ENCODE measurements at places on chromosomes 5 and 9.

GRCh38 chr9:131027048-131027871 lies 18.3 kb downstream of the LAMC3 start:
- no peak for DNase-seq

DNA sequence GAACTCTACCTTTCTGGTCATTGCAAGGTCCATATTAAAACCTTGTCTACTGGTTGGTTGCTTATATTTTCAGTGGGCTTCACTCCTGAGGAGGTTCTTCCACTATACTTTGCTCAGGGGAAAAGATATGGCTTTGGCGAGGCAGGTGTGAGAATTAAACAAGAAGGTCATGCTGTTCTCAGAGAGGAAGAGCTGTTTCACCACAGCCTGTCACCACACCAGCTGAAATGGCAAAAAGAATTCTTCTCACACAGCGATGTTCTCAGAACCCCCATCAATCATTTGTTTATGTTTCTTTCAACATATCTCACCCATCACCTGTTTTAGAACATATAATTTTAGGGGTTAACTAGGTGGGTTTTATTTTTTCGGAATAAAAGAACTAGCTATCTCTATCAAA lies 38.6 kb downstream of the CAPSL start:
- DNase-seq, result no peak

DNA sequence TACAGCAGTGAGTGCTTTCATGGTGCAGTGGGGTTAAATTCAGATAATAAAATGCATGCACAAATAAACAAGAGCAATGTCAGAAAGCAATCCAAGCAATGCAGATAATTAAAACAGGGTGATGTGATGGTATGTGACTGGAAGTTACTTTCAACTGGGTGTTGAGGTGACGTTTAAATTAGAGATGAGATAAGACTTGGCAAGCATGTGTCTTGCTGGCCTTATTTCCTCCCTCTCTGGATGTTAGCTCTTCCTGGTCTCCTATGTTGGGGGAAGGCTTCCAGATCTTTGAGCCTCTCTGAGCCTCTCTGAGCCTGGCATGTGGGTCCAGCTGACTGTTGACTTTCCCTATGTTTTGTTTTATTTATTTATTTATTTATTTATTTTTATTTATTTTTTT lies 54.4 kb downstream of the DOCK2 start:
- no peak for DNase-seq

DNA sequence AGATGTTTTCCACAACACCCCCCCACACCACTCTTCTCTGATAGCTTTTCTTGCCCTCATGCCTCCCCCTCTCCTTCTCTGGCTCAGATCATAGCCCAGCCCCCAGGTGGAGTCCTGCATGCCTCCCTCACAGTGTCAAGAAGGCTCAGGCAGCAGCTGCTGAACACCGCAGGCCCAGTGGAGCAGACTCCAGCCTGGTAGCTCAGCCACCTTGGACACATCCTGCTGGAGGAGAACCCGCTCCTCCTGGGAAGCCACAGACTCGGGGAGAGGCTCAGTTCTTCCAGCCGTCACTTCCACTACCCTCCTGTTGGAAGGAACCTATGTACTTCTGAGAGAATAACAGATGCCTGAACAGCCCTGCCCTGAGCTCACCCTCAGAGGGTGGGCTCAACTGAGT lies 143.4 kb downstream of the SPOCK1 start:
- no peak for DNase-seq

DNA sequence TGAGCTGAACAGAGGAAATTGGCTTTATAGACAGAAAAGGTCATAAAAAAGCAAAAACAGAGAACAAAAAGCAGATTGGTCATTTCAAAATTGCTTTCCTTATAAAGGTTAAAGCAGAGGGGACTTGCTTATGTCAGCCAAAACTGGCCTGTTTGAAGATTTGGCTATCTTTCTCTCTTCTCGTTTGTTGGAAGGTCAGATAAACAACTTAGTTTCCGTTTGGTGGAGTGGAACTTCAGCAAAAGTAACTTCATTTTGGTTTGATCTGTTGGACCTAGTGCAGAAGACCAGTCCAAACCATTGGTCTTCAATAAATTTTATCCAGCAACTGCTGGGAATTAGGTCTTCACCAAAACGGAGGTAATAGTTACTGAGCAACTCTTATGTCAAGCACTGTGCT lies 45.1 kb upstream of the HMGCS1 start:
- no peak for DNase-seq

DNA sequence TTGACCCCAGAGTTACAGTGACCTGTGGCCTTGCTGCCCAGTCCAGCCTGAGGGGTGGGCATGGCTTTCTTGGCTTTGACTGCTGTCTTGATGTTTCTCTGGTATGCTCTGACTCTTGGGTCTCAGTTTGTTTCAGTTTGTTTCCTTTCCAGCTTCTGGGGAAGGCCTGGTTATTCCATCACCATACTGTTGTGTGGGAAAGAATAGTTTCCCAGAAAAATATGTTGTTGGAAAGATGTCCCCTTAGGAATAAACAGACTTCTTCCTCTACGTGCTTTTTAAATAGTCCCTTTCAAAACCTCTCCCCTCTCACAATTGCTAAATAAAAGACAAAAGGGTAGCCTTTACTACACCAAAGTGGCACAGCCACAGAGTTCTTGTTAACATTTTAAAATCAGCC lies 49.5 kb downstream of the EGFLAM start:
- no peak for DNase-seq

DNA sequence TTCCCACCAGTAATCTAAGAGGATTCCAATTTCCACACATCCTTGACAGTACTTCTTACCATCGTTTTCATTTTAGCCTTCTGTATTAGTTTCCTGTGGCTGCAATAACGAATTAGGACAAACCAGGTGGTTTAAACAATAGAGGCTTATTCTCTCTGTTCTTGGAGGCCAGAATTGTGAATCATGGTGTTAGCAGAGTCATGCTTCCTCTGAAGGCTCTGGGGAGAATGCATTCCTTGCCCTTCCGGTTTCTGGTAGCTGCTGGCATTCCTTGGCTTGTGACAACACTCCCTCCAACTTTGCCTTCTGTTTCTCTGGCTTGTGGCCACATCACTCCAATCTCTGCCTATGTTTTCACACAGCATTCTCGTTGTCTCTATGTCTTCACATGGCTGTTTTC lies 23.5 kb downstream of the RIGI start:
- no peak for DNase-seq

GRCh38 chr9:136204145-136204805 lies 653 bp downstream of the LHX3 start:
- no peak for DNase-seq

DNA sequence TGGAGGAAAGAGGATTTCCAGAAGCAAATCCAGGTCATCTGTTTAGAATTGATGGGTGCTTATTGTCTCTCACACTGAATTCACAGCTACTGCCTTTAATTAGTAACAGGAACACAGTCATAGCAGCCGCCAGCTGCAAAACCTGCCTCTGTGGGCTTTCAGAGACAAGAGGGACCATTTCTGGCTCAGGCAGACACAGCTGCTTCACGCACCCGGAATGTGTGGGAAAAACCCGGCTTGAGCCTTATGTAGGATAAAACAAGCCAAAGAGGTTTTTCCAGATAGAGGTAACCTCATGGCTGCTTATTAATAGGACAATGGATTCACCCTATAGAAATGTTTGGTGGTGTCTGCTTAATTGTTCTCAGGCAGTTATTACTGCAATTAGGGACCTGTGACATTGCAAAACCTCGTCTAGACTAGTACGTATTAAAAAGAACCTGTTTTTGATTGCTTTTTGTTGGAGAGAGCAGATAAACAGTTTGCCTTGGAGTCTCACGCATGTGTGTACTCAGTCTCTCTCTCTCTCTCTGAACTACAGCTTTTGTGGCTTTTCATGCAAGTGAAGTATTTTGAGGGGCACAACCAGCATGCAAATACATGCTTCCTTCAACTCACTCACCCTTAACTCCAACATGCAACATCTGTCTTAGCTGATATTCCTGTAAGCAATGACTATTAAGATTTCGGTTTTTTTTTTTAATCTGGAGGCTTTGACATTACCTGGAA lies 302.7 kb downstream of the PLK2 start:
- no peak for DNase-seq

DNA sequence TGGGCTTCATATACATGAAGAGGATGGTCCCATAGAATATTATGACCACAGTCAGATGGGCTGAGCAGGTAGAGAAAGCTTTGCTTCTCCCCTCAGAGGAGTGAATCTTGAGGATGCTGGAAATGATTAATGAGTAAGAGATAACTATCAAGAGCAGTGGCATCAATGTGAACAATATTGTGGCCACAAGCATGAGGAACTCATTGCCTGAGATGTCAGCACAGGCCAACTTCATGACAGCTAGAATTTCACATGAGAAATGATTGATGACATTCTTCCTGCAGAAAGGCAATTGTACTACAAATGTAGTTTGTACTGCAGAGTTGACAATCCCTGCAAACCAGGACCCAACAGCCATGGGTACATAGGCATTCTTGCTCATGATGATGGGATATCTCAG lies 586 bp downstream of the OR13C9 start:
- DNase-seq, result no peak

GRCh38 chr5:40871177-40871576 lies 30.0 kb downstream of the CARD6 start:
- no peak for DNase-seq

GRCh38 chr5:139164020-139164419 lies 34.1 kb downstream of the SIL1 start:
- no peak for DNase-seq

DNA sequence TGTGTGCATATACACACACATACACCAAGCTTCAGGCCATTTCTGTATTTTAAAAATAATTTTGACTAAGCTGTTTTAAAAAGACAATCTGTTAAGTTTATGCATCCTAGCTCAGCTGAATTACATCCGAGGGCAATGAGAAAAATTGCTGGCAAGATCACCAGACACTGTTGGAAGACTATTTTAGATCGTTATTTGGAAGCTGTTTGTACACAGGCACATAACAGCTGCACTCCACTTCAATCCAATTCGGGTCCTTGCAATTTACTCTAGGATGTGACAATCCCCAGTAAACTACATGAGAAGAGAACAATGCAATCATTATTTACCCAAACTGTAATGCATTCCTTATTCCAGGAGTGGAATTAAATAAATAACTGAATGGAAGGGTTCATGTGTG lies 79.3 kb upstream of the RASA1 start:
- DNase-seq, result no peak

DNA sequence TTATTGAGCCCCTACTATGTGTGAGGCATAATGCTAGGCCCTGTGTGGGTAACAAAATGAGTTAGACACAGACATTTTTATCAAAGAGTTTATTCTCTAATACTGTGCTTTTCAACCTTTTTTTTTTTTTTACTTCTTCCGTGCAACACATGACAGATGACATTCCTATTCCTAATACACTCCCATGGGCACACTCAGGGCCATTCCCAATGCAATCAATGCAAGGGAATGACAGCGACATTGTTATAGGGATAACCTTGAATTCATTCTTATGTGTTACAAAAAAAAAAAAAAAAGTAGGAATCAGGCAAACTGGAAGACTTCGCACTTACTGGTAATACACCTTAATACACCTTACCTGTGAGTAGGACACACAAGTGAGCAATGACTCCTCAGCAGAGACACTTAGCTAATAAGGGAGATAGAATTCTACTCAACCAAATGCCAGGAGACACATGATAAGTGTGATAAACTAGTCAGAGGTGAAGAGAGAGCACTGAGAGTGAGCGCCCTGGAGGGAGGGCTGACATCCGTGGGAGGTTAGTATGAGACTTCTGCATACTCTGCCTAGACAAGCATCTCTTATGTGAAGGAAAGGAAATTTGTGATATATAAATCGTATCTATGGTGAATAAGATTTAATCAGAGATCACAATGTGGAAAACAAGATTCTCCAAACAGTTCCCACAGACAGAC lies 21.0 kb upstream of the ARSB start:
- no peak for DNase-seq

- no peak for DNase-seq
Measured at GRCh38 chr9:26735160-26735559, 157.4 kb downstream of the CAAP1 start.

DNA sequence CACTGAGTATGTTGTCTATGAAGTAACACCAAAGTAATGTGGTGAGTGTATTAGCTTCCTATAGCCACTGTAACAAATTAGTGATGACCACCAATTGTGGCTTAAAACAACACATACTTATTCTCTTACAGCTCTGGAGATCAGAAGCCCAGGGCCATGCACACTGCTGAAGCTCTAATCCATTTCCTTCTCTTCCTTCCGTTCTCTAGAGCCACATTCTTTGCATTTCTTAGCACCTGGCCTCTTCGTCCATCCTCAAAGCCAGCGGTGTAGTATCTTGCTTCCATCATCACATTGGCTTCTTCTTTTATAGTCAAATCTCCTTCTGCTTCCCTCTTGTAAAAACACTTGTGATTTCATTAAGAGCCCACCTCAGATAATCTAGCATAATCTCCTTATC lies 230.3 kb upstream of the RFX3 start:
- DNase-seq, result no peak

- peak; percentile 5 for DNase-seq
Measured at GRCh38 chr5:57692582-57693487, 210.2 kb upstream of the ACTBL2 start.

- no peak for DNase-seq
Measured at GRCh38 chr5:167219298-167219697, 1072.1 kb upstream of the WWC1 start.

GRCh38 chr9:13885258-13885657 lies 428.7 kb downstream of the NFIB start:
- DNase-seq, result no peak

DNA sequence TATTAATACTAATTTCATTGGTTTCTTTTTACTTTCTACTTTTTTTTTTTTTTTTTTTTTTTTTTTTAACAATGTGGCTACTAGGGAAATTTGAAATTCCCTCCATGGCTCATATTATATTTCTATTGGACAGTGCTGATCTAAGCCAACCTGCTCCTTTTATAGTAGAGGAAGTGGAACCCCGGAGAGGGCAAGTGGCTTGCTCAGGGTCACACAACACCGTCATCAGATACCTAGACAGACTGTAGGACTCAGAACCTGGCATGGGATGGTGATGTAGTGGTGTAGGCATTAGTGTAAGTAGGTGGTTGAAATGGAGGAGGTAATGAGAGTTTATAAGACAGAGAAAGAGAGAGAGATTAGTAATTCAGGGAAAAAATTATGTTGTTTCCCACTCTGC lies 10.8 kb downstream of the ZNF618 start:
- DNase-seq, result no peak

- no peak for DNase-seq
Measured at GRCh38 chr5:179239256-179240135, 105.8 kb downstream of the ADAMTS2 start.

DNA sequence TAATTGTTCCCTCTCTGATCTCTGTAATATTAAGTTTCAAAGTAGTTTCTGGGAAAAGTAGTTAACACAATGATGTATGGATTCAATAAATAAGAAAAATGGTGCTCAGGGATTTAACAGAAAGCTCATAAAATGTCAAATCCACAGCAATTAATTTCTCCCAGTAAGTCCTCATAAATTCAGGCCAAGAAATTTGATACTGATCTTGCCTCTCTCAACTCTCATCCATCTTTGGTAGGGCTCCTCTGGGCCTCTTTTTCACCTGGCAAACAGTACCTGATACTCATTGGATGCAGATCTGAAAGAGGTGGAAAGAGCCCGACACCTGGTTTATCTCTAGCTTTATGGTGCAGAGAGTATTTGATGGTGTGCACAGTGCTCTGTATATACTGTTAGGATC lies 106.1 kb downstream of the STK32A start:
- DNase-seq, result no peak

- no peak for DNase-seq
Measured at GRCh38 chr5:81906086-81906485, 65.7 kb upstream of the ATG10 start.

- no peak for DNase-seq
Measured at GRCh38 chr9:93533863-93534262, 42.5 kb upstream of the PHF2 start.

- no peak for DNase-seq
Measured at GRCh38 chr5:74629326-74629725, 11.2 kb downstream of the ENC1 start.

- DNase-seq, result no peak
Measured at GRCh38 chr5:34831303-34831702, 7.7 kb upstream of the TTC23L start.
